Stimulated activated CD4-positive, alpha-beta T cell treated with anti-CD3 and anti-CD28 coated beads, TNF-alpha, amount 100 ng/mL, for 1 hour (primary cell): ENCODE measurements at places on chromosomes 3 and 15.

GRCh38 chr3:16871915-16872842 lies 12.6 kb upstream of the PLCL2 start:
- no peak for DNase-seq

DNA sequence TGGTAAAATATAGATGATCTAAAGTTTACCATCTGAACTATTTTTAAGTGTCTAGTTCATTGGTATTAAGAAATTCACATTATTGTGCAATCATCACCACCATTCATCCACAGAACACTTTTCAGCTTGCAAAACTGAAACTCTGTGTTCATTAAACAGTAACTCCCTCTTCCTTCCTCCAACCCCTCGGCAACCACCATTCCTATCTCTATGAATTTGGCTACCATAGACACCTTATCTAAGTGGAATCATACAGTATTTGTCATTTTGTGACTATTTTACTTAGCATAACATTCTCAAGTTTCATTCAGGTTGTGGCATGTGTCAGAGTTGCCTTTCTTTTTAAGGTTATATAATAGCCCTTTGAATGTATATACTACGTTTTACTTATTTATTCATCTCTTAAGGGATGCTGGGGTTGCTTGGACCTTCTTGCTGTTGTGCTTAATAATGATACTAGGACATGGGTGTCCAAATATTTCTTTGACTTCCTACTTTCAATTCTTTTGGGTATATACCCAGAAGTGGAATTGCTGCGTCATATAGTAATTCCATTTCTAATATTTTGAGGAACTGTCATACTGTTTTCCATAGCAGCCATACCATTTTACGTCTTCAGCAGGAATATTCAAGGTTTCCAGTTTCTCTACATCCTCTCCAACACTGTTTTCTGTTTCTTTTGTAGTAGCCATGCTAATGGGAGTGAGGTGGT lies 20.9 kb downstream of the KAT2B start:
- no peak for DNase-seq

- DNase-seq: no peak
Observed at GRCh38 chr3:188151438-188151837, 2.5 kb upstream of the LPP start.

DNA sequence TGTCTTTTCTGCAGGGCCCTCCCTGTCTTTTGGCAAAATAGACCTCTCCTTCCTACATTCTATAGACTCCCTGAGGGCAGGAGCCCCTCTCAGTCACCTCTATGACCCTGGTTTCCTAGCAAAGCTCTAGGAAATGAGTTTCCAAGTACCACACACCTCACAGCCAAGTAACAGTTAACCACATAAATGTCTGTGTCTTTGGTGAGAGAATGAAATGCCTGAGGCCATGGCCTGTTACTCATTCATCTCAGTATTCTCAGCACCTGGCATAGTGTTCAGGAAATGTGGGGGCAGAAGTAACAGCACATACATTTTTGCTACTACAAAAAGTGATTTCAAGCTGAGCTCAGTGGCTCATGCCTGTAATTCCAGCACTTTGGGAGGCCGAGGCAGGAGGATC lies 21.0 kb downstream of the RFT1 start:
- DNase-seq: no peak

GRCh38 chr15:85750319-85751290 lies 44.1 kb downstream of the KLHL25 start:
- no peak for DNase-seq

- no peak for DNase-seq
Observed at GRCh38 chr15:84016371-84016770, 219.2 kb upstream of the GOLGA6L4 start.

DNA sequence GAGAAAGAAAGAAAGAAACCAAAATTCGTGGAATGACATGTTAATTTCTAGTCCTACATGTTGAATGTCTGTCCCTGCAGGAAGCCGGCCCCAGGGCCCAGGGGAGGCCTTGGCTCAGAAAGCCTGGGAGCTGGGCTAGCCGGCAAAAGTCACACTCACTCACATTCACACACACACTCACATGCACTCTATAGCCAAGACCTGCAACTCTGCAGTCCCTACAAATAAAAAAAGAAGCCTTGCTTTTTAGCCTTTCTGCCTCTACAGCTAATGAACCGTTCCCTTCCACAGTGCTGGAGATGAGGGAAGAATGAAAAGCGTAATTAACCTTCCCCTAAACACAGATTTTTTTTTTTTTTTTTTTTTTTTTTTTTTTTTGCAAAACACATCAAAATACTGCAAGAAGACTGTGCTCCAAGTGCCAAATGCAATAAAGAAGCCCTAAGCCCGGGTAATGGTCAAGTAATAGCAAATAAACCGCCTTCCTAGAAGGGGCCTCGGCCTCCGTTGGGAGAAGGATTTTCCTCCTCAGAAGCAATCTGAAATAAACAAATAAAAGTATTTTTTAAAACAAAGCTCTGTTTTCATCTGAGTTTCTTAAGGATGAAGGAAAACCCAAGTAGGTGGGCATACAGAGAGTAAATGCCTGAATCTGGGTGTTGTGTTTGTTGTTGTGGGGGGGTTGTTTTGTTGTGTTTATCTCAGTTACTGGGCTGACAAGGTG lies 4.3 kb downstream of the MECOM start:
- no peak for DNase-seq

- no peak for DNase-seq
Observed at GRCh38 chr15:62896969-62897486, 145.5 kb upstream of the TPM1 start.

DNA sequence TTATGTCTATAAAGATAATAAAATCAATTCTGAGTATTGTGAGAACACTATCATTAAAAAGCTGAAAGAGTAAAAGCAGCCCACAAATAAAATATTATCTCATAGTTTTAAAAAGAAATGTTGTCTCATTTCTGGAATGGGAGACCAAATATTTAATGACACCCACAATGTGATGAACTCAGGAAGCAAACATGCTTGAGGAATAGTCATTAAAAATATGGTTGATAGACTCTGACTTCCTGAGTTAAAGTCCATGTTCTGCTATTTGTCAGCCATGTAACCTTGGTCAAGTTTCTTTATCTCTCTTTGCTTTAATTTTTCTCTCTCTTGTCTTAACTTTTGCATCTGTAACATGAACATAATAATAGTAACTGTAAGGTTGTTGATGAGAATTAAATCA lies 35.5 kb upstream of the CHMP2B start:
- no peak for DNase-seq

- no peak for DNase-seq
Observed at GRCh38 chr15:90463381-90463780, 66.3 kb upstream of the CRTC3 start.

GRCh38 chr3:123800362-123800682 lies 83.8 kb downstream of the MYLK start:
- no peak for DNase-seq

DNA sequence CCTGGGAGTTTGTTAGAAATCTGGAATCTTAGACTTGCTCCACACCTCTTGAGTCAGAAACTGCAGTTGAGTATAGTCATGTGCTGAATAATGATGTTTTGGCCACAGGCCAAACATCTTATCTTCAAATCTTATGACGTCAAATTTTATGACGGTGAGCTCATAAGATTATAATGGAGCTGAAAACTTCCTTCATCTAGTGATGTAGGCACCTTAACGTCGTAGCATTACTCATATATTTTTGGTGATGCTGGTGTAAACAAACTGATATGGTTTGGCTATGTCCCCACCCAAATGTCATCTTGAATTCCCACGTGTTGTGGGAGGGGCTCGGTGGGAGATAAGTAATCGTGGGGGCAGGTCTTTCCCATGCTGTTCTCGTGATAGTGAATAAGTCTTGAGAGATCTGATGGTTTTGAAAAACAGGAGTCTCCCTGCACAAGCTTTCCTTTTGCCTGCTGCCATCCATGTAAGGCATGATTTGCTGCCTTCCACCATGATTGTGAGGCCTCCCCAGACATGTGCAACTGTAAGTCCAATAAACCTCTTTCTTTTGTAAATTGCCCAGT lies 268.0 kb upstream of the PROK2 start:
- DNase-seq: no peak

GRCh38 chr15:34336991-34337556 lies 507 bp downstream of the SLC12A6 start:
- DNase-seq: no peak

DNA sequence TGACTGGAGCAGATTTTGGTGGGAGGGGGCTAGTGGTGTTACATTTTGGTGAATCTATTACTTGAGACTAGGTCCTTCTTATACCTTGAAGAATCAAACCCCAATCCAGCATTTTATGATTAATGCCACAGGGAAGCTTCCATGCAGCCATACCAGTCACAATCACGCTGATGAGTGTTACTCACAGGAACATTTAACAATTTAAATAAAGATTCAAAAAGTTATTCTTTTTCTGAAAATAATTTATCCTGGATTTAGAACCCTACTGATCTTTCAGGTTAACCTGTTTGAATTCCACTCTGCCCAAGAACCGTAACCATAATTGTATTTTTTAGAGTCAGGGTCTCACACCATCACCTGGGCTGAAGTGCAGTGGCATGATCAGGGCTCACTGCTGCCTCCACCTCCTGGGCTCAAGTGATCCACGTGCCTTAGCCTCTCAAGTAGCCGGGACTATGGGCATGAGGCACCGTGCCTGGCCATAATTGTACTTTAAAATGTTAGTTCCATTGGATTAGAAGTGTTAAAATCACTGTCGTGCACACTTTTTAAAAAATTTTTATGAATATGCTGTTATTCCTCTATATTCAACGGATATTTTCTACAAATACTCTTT lies 929 bp upstream of the MTMR10 start:
- DNase-seq: no peak

- DNase-seq: no peak
Observed at GRCh38 chr15:69314131-69314530, 15.4 kb downstream of the PAQR5 start.

DNA sequence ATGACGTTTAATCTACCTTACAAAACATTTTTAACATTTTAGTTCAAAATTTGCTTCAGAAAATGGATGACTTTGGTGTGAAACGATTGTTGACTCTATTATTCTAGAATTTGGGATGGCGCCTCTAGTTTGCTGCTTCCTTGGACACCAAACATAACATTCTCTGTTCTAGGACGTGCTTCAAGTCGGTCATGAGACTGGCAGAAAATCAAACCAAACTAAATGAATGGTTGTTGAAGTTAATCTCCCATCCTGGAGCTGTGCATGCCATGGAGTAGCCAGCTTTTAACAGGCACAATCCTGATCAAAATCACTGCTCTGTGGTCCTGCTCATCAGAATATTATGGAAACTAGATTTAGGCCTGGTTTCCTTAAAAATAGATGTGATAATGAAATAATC lies 9.6 kb upstream of the LRRFIP2 start:
- DNase-seq: no peak
